ENCODE measurements at places on chromosomes 12 and 14.

GRCh38 chr12:131367983-131368667, 342.8 kb upstream of the SFSWAP start:
- no peak for DNase-seq

DNA sequence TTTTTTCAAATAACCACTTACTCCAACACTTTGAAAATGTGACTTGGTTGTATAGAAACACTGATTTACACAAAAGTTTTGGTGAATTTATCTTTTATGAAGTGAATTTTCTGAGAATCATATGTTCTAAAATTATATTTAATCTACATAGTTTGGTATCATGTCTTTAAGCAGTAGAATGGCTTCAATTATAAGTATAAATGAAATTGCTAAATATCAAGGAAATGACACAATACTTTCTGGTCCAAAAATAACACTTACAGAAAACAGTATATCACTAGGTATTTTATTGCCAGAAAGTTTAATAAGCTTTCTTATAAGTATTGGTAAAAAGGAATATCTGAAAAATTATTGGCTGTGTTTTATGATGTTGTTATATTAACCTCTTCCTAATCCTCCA, 90.9 kb downstream of the SRGAP1 start:
- DNase-seq, result no peak

- DNase-seq, result no peak
Measured at GRCh38 chr14:94562941-94563883, 2.0 kb downstream of the SERPINA4 start.

GRCh38 chr14:20412411-20412810, 890 bp downstream of the TEP1 start:
- no peak for DNase-seq

GRCh38 chr14:24092110-24092504, 2.0 kb upstream of the PCK2 start:
- DNase-seq, result no peak

DNA sequence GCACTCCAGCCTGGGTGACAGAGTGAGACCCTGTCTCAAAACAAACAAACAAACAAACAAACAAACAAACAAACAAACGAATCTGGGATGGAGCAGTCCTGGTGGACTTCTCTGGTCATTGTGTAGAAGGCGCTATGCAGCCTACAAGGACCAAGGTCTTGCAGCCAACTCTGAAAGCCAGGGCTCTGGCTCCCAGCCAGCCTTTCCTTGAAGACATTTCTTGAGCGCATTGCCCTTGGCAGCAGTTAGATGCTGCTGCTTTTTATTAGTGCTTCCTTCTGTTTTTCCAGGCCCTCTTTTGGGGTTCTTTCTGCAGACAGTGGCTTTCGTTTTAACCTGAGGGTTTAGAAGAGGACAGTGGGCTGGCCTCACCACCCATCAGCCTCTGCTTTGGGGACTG, 20.2 kb downstream of the CCDC177 start:
- no peak for DNase-seq

GRCh38 chr12:84507956-84508850, 404.4 kb downstream of the SLC6A15 start:
- peak; percentile 55 for DNase-seq

DNA sequence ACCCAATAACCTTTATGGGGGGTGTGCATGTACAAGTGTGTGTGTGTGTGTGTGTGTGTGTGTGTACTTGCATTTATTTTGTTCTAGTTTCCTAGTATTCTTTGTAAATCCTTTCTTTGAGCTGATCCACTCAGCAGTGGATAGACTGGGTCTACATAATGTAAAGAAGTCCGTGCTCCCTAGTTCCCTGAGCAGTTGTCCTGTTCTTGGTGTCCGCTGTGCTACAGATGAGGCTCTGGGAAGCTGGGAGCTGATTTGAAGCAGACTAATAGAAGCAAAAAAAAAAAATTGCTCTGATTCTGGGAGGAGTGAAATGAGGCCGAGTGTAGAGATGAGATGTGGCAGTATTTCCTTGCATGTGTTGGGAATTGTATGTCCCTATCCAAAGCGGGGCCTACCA, 150.4 kb upstream of the WSCD2 start:
- no peak for DNase-seq

- no peak for DNase-seq
Measured at GRCh38 chr14:90087433-90087832, 25.6 kb downstream of the KCNK13 start.

DNA sequence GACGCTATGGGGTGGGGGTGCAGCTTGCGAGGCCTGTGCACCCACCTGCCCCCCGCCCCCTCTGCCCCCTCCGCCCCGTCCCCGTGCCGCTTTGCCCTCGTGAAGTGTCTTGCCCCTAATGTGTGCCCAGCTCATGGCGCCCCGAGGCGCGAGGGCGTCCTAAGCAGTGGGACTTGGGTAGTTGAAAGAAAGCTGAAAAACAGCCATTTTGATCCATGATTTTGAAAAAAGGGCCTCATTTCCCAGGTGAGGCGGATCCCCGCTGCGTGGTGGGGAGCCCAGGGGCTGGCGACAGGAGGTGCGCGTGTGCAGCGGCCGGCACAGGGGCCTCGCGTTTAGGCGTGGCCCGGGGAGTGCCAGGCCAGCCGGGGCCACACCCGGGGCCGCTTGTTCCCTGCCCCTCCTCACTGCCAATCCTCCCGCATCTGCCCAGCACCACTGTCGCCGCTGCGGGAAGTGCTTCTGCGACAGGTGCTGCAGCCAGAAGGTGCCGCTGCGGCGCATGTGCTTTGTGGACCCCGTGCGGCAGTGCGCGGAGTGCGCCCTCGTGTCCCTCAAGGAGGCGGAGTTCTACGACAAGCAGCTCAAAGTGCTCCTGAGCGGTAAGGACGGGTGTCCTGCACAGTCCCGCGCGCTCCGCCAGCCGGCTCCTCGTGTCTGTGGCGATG, 11.8 kb downstream of the ZFYVE21 start:
- DNase-seq, result no peak

GRCh38 chr14:20905676-20906075, 14.5 kb downstream of the RNASE3 start:
- DNase-seq, result no peak

GRCh38 chr14:24395609-24396582, 2.9 kb upstream of the NYNRIN start:
- no peak for DNase-seq

- no peak for DNase-seq
Measured at GRCh38 chr12:6416596-6416995, 28.2 kb upstream of the CD27 start.

DNA sequence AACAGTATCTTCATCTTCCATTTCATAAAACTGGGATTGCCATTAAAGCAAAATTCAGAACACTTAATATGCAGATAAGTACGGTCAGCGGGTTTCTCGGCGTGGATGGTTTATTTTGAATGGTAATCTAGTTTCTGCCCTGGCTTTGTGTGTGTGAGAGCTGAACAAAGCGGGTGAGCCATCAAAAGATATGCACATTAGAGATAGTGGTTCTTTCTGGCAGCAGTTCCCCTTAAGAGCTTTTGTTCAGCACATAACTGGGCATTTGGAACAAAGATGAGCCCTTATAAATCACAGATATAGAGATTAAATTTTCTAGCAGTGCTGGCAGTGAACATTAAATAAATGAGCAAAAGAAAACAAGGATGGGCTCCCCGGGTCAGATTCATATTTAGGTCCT, 207.5 kb downstream of the CALM1 start:
- DNase-seq, result no peak

GRCh38 chr12:76445462-76445861, 97.2 kb upstream of the BBS10 start:
- no peak for DNase-seq

- DNase-seq, result no peak
Measured at GRCh38 chr14:50935126-50936015, 8.9 kb downstream of the PYGL start.

GRCh38 chr14:47191700-47192099, 483.7 kb downstream of the MDGA2 start:
- no peak for DNase-seq

GRCh38 chr12:3122841-3123678, 45.9 kb downstream of the TSPAN9 start:
- peak; percentile 59 for DNase-seq

DNA sequence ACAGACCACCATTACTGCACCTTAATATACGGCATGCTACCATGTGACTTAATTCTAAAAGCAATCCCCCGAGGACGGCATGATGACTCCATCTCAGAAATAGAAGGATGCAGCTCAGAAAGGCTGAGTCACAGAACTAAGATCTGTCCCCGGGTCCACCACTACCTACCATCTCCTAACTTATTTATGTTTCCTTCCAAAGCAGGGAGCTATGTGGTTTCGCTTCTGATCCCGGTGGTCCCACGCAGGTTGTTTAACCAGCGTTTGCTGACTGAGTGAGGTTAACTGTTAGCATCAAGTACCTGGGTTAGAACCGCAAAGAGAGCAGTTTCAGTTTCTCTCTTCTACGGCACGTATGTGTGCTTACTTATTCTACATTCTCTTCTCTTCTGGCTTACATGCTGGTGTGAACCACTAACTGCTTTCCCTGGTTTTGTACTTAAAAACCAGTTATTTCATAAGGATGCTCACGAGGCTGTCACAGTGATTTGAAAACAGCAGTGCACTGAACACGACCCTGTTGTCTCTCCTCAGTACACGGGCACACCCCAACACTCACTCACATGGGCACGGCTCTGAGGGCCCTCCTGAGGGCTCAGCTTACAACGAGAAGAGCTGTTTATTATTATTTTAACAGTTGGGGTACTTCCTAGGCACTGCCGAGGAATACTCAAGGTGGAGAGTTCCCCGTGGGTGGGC, 66.7 kb downstream of the CCDC88C start:
- DNase-seq, result no peak

- DNase-seq, result no peak
Measured at GRCh38 chr12:87793131-87793530, 236.1 kb downstream of the C12orf50 start.

- DNase-seq, result no peak
Measured at GRCh38 chr14:77593501-77593961, 22.9 kb downstream of the SPTLC2 start.

- DNase-seq, result no peak
Measured at GRCh38 chr14:26594756-26595545, 2.9 kb downstream of the NOVA1 start.

DNA sequence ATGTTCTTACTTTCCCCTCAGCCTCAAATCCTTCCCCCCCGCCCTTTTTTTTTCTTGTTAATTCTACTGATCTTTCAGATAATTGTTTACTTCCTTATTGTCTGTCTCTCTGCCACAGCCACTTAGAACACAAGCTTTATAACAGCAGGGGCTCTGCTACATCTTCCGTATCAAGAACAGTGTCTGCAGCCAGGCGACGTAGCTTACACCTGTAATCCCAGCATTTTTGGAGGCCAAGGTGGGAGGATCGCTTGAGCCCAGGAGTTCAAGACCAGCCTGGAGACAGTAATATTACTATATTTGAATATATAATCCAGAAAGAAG, 5.4 kb downstream of the SOS2 start:
- no peak for DNase-seq

DNA sequence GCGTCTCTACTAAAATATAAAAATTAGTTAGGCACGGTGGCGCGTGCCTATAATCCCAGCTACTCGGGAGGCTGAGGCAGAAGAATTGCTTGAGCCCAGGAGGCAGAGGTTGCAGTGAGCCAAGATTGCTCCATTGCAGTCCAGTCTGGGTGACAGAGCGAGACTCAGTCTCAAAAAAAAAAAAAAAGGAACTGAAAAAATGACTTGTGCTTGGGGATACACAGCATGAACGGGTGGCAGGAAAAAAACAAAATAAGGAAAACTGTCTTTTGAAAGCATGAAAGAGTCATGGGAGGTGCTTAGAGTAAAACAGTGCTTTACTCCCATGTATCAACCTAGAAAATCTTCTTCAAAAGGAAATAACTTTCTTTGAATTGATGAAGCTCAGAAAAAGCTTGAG, 80.8 kb downstream of the TMTC1 start:
- DNase-seq, result no peak

- DNase-seq, result peak; percentile 55
Measured at GRCh38 chr12:107379852-107380567, 286.7 kb upstream of the CRY1 start.

DNA sequence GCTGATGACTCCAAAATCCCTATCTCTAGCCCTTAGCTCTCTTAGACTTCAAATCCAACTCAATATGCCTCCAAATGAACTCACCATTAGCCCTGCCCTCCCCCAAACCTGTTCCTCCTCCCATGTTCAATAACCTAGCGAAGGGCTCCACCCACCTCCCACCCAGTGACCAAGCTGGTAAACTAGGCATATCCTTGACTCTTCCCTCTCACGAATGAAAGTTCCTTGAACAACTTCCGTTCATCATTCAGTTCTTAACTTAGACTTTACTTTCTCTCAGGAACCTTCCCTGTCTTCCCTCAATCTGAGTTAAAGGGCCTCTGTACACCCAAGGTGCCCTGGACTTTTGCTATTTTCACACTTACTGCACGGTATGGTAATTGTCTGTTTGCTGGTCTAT, 1.9 kb upstream of the KLHDC1 start:
- no peak for DNase-seq

- peak; percentile 5 for DNase-seq
Measured at GRCh38 chr12:62123721-62124203, 136.4 kb upstream of the USP15 start.

DNA sequence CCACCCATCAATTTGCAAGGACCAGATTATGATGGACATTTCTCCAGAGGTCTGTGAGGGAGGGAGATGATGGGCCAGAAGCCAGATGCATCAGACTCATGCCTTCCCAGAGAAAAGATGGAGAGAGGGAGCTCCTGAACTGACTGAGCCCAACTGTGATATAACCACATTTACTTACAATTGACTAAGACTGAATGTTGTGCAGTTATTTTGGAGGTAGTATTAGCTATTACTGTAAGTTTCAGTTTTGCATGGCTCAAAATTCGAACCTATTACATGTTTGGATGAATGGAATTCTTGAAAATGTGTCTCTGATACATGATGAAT, 211.1 kb upstream of the SFSWAP start:
- no peak for DNase-seq

- DNase-seq, result no peak
Measured at GRCh38 chr12:116418551-116418950, 140.6 kb upstream of the MAP1LC3B2 start.

DNA sequence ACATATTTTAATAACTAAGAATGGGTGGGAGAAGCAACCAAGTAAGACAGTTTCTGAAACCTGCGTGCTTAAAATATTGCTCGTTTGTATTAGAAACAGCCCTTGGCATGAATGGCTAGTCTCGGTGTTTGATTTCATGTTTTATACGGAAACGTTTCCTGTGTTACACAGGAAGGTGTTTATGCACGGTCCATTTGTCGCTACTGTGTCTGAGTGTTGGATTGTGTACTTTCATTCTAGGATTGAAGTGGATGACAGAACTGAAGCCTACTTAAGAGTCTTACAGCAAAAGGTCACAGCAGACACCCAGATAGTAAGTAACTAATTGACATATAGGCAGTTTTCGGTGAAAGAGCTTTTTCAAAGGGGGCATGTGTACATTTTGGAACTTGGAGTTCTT, 19.6 kb downstream of the PIWIL1 start:
- no peak for DNase-seq

DNA sequence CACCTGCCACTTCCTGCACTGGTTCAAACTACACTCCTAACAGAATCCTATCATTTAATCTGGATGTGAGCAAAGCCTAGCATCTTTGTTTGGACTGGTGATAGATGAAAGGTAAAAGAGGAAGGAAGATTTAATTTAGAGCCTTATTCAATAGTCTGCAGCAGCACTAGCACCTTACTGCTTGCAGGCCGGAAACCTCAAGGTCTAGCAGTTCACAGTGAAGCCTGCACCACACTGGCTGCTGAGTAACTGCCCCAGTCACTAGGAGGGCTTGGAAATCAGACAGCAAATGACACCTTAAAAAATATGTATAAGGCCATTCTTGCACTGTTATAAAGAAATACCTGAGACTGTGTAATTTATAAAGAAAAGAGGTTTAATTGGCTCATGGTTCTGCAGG, 358.0 kb downstream of the DAD1 start:
- DNase-seq, result no peak
